ENCODE measurements at places on chromosomes 7 and 10.
A peak's percentile ranks its signal among the peaks of the same experiment; 100 is the strongest.

- DNase-seq, result no peak
Measured at GRCh38 chr7:142345811-142346210, 88.0 kb upstream of the PRSS58 start.

DNA sequence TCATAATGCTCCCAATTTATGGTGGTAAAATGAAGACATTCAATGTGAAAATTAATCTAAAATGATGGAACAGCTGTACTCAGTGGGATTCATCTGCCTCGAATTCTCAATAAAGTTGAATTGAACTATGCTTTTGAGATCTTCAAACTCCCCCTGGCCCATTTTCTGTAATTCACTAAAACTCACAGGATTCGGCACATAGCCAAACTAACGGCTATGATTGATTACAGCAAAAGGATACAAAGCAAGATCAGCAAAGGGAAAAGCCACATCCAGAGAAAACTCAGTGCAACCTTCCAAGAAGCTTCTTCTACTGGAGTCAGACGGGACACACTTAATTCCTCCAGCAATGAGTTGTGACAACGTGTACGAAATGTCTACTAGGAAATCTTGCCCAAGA is 307.5 kb downstream of the CNTNAP2 start:
- no peak for DNase-seq

GRCh38 chr10:131697476-131698128 is 203.2 kb upstream of the PPP2R2D start:
- no peak for DNase-seq

DNA sequence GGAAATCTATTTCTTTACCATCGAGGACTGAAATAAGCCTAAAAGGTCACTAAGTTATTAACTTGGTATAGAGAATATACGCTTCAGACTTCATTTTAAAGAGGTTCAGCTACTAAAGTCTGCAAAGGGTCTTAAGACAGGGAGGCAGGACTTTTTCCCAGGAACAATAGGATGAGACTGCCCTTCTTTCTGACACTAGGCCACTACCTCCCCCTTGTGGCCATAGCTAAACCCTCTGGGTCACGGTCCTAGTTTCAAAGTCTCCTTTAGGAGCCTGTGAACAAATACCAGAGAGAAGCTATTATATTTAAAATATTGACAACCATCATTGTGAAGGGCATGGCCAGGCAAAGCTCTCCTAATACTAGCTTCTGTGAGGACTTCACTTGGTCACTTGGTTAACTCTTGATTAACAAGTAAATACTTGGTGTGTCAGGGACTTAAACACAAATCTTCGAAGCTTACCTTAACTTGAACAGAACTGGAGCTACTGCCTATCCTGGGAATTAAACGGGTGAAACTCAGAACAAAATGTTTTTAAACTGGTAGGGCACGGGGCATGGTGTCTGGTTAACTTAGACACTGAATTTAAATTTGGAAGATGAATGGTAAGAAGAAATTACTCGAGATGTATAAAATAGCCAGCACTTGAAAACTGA is 75.6 kb downstream of the CCDC6 start:
- DNase-seq, result peak; percentile 56

- no peak for DNase-seq
Measured at GRCh38 chr10:119362122-119362521, 154.8 kb downstream of the GRK5 start.

DNA sequence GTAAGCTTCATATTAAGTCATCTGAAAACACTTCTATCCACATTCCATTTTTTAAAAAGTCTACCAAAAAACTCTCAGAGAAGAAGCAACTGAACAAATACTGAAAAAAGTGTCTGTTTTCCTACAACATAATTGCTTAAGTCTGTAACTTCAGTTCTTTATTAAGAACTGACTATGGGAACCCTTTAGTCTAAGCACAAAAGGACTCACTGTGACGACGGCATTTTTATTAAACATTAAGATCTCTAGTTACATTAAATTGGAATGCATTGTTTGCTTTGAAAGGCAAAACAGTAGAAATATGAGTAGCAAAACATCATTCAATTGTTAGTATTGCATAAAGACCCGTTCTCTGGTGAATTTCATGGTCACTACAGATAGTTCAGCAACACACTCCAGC is 5.8 kb upstream of the FAM3C start:
- no peak for DNase-seq

DNA sequence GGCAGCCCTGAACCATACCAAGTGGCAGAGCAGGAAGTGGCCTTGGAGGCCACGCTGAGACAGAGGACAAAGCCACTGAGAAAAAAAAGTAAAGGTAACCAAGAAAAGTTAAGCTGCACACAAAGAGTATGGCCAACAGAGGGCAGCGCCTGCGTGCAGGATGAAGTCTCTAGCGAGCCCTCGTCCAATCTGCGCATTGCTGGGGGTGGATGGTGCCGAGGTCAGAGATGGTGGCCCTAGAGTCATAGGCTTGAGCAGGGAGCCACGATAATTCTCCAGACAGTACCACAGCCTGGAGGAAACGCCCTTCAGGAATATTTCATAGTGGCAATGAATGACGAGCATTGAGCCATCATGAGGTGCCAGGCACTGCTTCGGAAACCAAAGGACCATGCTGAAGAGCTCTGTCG is 9.7 kb downstream of the ATP6V0E2 start:
- peak; percentile 63 for DNase-seq

DNA sequence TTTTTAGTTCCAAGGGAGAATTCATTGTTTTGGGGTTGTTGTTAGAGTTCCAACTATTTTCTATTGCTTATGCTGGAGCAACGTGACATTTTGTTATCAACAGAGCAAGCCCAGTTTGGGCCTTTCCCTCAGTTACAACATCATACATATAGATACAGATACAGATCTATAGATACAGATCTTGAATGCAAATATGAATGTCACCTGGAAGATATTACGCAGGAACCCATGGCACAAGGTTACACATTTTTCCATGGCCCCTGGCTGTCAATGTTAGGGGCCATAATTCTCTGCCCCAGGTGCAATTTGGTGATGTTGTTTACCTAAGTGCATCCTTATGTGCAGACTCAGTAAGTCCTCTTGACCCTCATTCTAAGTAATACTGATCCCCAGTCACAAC is 3.6 kb upstream of the PODXL start:
- no peak for DNase-seq

- no peak for DNase-seq
Measured at GRCh38 chr7:17184805-17185689, 113.4 kb upstream of the AHR start.

DNA sequence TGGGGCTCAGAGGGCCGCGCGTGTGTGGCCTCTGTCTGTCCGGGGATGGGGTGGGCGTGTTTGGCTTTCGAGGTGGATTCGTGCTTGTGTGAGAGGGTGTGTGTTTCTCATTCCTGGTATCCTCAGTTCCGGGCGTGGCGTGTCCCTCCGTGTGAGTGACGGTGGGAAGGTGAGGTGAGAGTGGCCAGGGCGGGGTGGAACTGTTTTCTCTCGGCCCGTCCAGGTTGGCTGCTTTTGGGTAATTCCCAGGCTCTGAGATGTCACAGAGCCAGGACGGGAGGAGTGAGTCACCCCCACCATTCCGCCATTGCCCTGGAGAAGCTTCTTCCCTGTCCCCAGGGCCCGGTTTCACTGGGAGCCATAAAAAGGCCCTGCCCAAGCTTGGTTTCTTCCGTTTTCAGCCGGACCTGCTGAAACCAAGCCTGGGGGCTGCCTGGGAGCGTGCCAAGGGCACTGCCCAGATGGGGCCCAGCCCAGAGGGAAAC is 21.3 kb upstream of the CLDN4 start:
- no peak for DNase-seq

DNA sequence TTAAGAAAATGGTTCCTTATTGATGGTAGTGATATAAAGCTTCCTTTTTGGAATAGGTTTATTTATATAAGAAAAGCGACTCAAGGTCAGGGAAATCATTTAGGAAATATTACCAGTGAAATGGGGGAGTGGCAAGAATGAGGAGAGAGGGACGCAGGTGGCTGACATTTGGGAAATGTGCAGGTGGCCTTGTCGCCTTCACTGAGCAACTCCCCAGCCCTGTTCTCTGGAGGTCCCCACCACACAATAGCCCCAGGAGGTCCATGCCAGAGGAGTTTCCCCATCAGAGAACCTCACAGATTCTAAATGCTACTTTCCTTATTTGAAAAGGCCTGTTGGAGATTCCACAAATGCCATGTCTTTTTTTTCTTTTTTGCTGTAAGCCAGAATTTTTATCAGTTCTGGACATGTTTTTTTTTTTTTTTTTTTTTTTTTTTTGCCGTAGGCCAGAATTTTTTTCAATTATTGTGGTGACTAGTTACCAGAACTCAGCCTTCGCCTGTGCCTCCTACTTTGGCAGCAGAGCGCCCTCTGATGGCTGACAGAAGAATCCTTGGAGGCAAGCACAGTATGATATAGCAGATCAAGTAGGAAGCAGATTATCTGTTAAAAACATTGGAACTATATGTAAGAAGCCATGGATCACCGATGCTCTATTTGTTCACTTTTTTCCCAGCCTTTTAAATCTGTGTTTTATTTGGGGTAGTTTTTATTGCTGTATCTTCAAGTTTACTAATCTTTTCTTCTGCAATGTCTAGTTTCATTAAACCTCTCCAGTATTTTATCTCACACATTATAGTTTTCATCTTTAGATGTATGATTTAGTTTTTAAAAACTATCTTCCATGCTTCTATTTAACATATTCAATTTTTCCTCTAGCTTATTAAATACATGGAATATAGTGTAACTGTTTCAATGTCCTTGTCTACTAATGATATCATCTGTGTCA is 18.6 kb downstream of the OPALIN start:
- DNase-seq, result peak; percentile 58

GRCh38 chr7:106111655-106112117 is 426 bp downstream of the SYPL1 start:
- DNase-seq, result peak; percentile 87

DNA sequence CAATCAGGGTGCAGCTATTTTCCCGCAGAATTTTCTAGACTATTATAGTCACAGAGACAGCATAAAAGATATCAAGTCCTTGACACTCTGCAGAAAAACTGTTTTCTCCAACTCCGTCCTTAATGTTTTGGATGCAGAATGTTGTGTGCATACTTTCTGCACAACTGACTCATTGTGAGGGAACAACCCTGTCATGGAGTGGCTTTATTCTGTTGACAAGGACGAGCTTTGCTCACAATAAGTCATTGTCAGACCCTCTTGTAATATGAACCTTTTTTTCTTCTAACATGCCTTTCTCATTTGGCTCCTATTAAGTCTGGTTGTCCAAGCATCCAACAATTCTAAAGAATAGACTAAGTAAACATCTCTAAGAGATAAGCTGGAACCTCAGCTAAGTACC is 17.3 kb downstream of the ABCB4 start:
- DNase-seq, result no peak

- no peak for DNase-seq
Measured at GRCh38 chr10:73340121-73340520, 18.5 kb downstream of the CFAP70 start.

Measured in retina (tissue), 1 donor.